GM12878 (cell line): ENCODE measurements at places on chromosomes 2 and 18.

DNA sequence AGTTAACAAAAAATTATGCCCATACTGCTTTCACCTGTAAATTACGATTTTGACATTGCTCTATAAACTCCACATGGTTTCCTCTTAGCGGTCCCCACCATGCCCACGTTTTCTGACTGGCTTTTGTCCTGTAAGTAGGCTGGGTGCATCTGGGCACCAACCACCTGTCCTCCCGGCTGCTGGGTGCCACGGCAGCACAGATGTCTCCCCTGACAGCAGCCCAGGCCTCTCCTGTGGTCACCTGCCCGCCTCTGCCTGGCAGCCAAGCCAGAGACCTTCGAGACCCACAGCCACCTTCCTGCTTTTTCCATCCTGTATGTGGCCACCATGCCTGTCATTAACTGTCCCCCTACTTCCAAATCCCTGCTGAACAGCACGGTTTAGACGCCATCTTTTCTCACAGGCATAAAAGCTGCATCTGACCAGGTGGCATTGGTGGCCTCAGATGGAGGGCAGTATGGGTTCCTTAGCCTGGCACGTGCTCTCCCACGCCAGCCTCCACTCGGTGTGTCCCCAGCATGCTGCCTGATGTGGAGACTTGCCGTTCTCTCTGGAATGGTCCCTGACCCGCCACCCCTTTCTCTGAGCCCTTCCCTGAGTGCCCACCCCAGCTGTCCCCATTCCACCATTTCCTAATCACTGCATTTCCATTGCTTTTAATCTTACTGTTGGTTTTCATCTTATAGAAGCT, 18.9 kb downstream of the SNORC start:
- no peak overlapping the region for H3K4me3 ChIP-seq
- H3K36me3 ChIP-seq: no peaks in the 10 kb centered on the region
- DNase-seq: no peak
- H3K4me1 ChIP-seq: no peaks in the 10 kb centered on the region
- no peak overlapping the region for H3K27ac ChIP-seq

- H3K36me3 ChIP-seq: no peaks in the 10 kb centered on the region
- DNase-seq: no peak
- no peak overlapping the region for H3K4me3 ChIP-seq
- H3K27ac ChIP-seq: no peak overlapping the region
- H3K27me3 ChIP-seq: no peaks in the 10 kb centered on the region
Measured at GRCh38 chr18:74856928-74857327, 259.3 kb downstream of the ZNF407 start.

- H3K27ac ChIP-seq: no peak overlapping the region
- H3K36me3 ChIP-seq: no peaks in the 10 kb centered on the region
- no peaks in the 10 kb centered on the region for H3K4me1 ChIP-seq
- peak; percentile 46 for DNase-seq
- no peak overlapping the region for H3K4me3 ChIP-seq
- H3K27me3 ChIP-seq: no peaks in the 10 kb centered on the region
Measured at GRCh38 chr18:56709463-56709862, 58.3 kb downstream of the WDR7 start.

GRCh38 chr18:58828399-58829121, 36.1 kb upstream of the ZNF532 start:
- no peak for DNase-seq
- no peak overlapping the region for H3K27ac ChIP-seq
- H3K4me3 ChIP-seq: no peak overlapping the region
- H3K27me3 ChIP-seq: no peaks in the 10 kb centered on the region

- no peaks in the 10 kb centered on the region for H3K27me3 ChIP-seq
- no peak for DNase-seq
- H3K27ac ChIP-seq: no peak overlapping the region
- no peak overlapping the region for H3K4me3 ChIP-seq
- no peaks in the 10 kb centered on the region for H3K4me1 ChIP-seq
- H3K36me3 ChIP-seq: no peaks in the 10 kb centered on the region
Measured at GRCh38 chr18:28114472-28114871, 62.5 kb downstream of the CDH2 start.

DNA sequence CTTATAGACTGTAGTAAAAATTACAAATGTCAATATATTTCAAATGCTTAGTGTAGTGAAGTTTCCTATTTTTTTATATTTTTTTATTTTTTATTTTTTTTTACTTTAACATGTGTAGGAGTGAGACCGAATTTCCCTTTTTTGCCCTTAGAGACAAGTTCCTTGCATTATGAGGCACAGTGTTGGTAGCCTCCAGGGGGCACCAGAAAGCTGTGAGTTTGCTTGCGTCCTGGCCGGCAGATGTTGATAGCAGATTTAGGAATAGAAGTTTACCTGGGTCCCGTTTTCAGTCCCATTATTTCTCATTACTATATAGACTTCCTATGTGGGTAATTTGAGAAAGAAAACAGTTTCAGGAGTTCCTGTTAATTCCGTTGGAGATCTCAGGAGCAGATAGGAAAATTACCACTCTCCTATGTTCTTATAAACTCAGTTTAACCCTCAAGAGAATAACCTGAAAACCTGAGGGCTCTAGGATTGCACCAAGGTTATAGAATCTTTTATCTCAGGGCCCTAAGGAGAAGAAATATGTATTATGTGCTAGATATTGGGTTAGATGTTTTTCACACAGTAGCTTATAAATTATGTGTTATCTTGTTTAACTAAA, 157.5 kb upstream of the SESTD1 start:
- H3K27me3 ChIP-seq: no peaks in the 10 kb centered on the region; the same call in 1 of the 2 replicates
- H3K36me3 ChIP-seq: no peaks in the 10 kb centered on the region
- H3K4me1 ChIP-seq: no peaks in the 10 kb centered on the region

DNA sequence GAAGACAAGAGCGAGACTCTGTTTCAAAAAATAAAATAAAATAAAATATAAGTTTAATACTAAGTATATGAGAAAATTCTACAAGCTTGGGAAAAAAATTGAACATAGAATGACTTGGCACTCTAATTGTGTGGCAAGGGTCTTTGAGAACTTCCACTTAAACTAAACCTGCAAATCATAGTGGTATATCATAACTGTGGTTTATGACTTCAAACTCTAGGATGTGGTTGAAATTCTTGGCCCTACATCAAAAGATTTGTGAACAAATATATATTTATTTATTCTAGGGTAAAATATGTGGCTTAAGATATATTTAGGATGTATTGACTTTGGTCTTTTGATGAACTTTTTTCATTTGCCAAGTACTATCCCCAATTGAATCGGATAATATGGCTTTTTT, 3.1 kb upstream of the FAM171B start:
- no peaks in the 10 kb centered on the region for H3K36me3 ChIP-seq
- H3K4me1 ChIP-seq: no peaks in the 10 kb centered on the region
- no peaks in the 10 kb centered on the region for H3K27me3 ChIP-seq
- no peak overlapping the region for H3K27ac ChIP-seq
